Vagina (tissue), 2 donors: ENCODE measurements at places on chromosomes 16 and 17. TPM values are rescaled to one million over a fixed set of nuclear protein-coding genes. Genes with fewer than 3 reads are reported as not detected.

DNA sequence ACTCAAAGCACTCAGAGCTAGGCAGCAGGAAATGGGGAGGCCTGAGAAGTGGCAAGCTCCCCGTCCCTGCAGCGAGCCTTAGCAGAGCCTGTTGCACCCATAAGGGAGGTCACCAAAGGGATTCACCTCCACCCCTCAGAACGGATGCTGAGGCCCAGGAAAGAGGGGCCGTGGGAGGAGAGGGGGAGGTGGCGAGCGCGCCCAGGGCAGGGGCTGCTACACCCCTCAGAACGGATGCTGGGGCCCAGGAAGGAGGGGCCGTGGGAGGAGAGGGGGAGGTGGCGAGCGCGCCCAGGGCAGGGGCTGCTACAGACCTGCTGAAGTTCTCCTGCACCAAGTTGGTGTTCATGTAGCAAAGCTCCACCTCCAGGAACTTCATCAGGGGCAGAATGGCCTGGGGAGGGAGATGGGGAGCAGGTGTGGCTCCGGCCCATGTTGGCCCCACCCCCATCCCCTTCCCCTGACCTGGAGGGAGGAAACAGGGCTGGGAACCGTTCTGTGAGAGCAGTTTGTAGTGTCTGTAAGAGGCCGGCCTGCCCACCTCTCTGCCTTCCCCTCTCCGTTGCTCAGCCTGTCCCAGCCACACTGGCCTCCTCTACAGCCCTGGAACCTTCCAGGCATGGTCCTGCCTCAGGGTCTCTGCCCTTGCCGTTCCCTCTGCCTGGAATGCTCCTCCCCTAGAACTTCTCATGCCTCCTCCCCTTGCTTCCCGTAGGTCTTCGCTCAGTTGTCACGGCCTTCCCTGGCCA is 11.4 kb downstream of the UNC13D start:
- DNase-seq: no peak

SLC2A4 gene
- total RNA-seq: 3.2 TPM

- DNase-seq: no peak
Observed at GRCh38 chr16:88407807-88408206, 25.0 kb downstream of the ZNF469 start.

DNA sequence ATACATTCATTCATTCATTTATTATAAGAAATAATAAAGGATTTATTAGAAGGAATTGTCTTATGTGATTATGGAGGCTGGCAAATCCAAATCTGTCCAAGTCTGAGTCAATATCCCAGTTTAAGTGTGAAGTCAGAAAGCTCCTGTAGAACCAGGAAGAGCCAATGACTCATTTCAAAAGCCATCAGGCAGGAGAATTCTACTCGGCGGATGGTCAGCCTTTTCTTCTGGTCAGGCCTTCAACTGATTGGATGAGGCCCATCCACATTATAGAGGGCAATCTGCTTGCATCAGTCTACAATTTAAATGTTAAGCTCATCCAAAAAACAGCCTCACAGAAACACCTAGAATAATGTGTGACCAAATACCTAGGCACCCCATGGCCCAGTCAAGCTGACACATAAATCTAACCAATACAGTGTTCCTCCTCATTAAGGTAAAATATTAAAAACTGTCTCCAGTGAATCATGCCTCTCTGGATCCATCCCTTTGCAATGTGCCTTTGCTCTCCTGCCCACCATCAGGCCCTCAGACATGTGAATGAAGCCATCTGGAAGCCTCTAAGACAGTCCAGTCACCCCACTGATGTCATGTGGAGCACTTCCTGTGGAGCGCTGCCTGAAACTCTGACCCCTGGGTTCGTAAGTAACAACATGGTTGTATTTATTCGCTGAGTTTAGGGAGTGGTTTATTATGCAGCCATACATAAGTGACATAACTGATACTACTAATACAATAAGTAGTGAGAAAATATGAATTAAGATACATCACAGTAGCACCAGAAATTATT is 69.2 kb upstream of the WSB1 start:
- DNase-seq: no peak

DNA sequence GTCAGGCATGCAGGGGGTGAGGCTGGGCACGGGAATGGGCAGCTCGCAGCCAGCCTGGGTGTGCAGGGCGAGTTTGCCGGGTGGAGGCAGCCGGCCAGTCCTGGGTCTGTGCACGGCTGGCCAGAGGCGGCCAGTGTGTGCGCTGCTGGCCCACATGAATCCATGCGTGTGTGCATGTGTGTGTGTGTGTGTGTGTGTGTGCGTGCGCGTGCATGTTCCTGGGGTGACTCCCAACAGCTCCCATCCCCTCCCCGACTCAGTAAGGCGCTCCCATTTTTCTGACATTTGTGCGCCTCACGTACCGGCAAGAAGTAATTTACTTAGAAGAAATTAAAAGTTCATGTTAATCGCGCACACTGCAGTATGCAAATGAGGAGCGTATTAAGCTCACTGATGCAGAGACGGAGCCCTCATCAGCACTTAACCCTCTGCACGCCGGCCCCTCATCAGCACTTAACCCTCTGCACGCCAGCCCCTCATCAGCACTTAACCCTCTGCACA is 55.4 kb upstream of the ACSF3 start:
- no peak for DNase-seq

DNA sequence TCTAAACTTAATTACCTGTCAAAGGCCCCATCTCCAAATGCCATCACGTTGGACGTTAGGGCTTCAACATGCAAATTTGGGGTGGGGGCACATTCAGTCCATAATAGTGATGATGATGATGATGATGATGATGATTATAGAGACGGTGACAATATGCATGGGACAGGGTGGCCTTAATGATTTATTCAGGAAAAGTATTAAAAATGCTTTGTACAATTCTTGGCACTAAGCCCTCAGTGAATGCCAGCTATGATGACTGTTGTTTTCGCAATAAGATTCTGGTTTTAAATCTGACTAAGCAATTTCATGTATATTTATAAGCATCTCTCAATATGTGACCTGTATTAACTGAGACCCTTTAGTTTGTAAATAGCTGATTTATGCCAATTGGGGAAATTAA is 106.3 kb downstream of the C16orf95 start:
- no peak for DNase-seq

DNA sequence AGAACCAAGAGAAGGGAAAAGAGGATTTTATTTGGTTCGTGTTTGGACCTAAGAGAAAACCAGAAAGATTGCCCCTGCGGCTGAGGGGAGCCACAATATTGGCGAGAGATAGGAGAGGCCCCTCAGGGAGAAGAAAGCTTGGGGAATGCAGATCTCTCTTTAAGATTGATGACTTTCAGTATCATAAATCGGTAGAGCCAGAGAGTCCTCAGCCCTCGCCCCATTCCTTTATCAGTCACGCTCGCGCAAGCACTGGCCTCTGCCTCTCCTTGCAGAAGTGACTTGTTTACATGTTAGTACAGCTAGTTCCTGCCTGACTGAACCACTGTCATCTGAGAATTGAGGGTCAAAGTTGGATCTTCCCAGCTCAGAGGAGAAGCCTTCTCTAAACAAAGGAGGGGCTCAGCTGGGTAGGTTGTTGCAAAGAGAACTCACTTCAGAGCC is 21.5 kb upstream of the KRT19 start:
- DNase-seq: peak; percentile 92

SLC6A2 gene
- total RNA-seq: 9.6 TPM

DNA sequence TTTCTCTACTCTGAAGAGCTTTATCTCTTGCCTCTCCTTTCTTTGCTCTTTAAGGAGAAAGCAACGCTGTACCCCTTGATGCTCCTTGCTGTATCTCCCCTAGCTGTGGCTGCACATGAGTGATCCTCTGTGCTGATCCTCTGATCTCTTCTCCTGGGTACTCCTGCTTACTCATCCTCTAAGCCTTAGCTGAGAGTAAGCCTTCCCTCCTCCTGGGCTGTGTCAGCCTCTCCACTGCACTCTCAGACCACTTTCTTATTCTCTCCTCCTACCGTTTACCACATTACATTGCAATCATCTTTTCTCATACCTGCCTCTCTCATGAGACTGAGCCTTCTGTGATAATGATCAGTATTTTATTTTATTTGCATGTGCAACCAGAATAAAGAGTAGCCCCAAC is 25.1 kb downstream of the SOX9 start:
- DNase-seq: no peak
